Fibroblast of skin of left quadriceps (primary cell): ENCODE measurements at places on chromosomes 5 and 9.

GRCh38 chr5:151002681-151003502 is 17.5 kb upstream of the GPX3 start:
- no peak for DNase-seq

- no peak for DNase-seq
Measured at GRCh38 chr9:34059954-34060353, 11.3 kb upstream of the UBAP2 start.

GRCh38 chr5:132222649-132223038 is 5.0 kb downstream of the P4HA2 start:
- DNase-seq = no peak

DNA sequence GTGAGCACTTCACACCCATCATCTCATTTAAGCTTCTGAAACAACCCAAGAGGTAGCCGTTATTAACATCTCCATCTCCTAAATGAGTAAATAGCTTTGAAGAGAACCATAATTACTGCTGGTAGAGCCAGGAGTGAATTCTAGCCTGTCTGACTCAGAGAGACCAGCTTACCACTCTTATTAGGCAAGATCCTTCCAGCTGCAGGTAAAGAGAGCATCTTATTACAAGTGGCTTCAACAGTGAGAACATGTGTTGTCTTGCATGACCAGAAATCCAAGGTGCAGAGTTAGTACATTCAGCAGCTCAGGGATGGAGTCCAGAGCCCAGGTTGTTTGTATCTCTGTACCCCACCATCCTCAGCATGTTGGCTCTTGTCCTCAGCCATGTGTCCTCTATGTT is 10.9 kb upstream of the AFAP1L1 start:
- no peak for DNase-seq

DNA sequence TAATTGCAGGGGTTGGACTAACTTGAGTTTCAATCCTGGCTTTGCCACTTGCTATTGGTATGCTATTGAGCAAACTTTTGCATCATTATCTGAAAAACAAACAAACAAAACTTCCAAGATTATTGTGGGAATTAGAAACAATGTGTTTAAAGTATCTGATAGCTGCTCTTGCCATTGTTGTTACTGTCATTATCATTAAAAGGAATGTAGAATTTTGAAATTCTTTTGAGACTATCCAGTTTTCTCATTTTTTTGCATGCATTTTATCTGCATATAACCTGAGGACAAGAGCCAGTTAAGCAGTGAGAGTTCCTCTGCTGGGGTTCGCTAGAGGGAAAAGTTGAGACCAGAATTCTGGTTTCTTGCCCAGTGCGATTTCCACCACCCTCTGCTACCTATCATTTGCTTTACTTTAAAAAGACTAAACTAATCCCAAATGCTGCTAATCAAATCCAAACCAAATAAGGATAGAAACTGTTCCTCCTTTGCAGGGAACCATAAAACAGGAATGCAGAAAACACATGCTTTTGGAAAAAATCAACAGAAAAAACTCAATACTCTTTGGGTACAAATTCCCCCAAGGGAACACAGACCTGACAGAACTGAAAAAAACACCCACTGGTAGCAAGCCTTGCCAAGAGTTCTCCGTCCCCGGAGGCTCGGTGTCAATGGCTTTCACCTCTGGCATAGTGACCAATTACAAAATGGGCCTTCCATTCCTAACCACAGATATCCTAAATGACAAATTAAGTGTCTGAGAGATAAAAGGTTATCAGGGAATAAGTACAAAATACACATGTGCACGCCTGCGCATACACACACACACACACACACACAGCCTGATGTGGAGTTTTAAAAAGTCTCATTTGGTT is 373.7 kb downstream of the ARL15 start:
- DNase-seq = peak; percentile 65

GRCh38 chr9:35726931-35727330 is 5.1 kb downstream of the TLN1 start:
- DNase-seq = no peak

GRCh38 chr5:172697123-172698121 is 56.4 kb downstream of the NEURL1B start:
- DNase-seq = peak; percentile 61
